ENCODE measurements at places on chromosomes 2 and 18. TPM values are rescaled to one million over a fixed set of nuclear protein-coding genes. Genes with fewer than 3 reads are reported as not detected.

DNA sequence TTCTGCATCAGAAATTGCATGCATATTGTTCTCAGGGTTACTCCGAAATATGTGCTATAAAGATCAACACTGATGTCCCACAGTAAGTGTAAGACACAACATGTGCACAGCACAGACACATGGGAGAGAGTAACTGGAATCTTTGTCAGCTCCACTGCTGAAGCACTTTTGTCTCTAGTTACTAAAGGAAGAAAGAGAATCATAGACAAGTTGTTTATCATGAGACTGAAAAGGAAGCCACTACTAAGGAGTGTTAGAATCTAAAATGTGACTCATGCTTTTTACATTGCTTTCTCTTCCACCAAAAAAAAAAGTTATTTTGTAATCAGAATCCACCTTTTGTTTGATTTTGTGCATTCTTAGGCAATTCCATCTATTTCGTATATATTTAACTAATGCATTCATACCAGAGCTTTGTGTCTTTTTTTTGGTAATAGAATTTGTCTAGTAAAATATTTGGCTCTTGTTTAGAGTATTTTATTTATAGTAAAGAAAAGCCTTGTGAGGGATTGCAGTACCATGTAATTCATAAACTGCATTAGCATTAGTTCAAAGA, 502.4 kb downstream of the FBXO15 start:
- DNase-seq: peak; percentile 38

GRCh38 chr2:60268661-60269060, 284.8 kb downstream of the BCL11A start:
- DNase-seq: no peak

Gene C18orf63
- polyA plus RNA-seq: not detected

Gene TMEM200C
- polyA plus RNA-seq: not detected
